ENCODE measurements at places on chromosomes 4 and X. TPM values are rescaled to one million over a fixed set of nuclear protein-coding genes. Genes with fewer than 3 reads are reported as not detected.

- no peak for DNase-seq
These were observed 62.2 kb upstream of the SPANXD start for GRCh38 chrX:141760761-141761160.

DNA sequence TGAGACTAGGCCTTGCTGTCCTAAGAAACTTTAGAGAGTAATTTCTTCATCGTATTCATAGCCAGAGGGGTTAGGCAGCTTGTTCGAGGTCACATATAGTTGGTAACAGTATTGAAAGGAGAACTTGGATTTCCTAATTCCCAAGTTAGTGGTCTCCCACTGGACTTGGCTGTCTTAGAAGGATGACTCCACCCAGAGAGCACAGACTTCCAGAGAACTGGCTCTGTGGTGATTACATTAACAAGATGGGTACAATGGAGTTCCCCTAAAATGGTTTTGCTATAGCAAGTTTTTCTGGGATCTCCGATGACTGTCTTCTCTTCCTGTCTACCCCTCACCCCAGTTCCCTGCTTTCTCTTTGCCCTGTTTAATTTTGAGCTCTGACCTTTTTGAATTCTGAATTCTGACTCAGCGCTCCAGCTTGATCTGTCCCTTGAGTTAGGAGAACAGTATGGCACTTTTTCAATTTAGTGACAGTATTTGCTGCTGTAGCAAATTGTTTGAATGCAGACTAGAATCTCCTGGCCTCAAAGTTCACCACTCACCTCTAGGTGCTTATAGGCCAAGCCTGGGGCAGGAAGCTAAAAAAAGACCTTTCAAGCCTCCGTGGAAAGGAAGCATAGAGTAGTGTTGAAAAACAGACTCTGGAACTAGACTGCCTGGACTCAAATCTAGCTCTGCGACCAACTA is 6.9 kb downstream of the MSN start:
- no peak for DNase-seq

EXOC1L gene
- not detected for total RNA-seq

MAGED4B gene
- total RNA-seq: 0.25 TPM
